ENCODE measurements at places on chromosomes 1 and 21.

DNA sequence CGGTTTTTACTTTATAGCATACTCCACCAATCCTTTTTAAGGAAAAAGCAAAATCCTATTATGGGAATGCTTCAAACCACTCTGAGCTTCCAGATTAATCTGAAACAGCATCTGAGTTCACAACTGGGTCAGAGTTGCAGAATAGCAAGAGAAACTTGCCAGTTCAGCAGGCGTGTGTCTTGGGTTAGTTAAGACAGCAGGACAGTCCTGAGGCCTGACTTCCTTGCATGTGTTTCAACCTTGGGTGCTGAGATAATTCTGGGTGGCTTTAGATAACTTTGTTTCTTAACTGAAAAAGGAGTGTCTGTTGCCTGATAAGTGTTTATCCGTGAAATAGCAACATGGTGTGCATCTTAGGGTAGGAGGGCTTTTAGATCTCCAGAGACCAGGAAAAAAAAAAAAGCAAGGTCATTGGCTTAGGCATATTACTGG is 169.2 kb downstream of the DHRS3 start:
- no peak overlapping the region for H3K4me3 ChIP-seq
- peaks cover 8% of the 10 kb centered on the region for H3K36me3 ChIP-seq
- DNase-seq: no peak
- no peak overlapping the region for H3K27ac ChIP-seq
- H3K4me1 ChIP-seq: peaks cover 2% of the 10 kb centered on the region

DNA sequence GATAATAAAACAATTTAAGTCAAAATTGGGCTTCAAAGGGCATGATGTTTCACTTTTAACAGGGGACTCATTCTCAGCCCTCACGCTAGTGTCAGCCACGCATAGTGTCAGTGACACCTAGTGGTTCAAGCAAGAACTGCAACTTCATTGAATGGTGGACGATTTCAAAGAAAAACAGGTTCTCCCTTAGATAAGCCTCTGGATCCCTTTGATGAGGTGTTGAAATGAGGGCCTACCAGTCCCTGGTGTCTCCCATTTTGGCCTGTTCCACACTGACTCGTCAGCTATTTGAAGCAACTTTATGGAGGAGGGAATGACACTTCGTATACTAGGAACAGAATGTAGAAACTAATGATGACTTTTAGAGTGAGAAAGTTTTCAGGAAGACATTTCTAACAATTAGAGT is 56.2 kb downstream of the FCRL5 start:
- no peak overlapping the region for H3K27ac ChIP-seq
- H3K4me3 ChIP-seq: no peak overlapping the region
- no peaks in the 10 kb centered on the region for H3K36me3 ChIP-seq
- H3K27me3 ChIP-seq: peaks cover 31% of the 10 kb centered on the region
- no peaks in the 10 kb centered on the region for H3K4me1 ChIP-seq
- DNase-seq: peak; percentile 84

DNA sequence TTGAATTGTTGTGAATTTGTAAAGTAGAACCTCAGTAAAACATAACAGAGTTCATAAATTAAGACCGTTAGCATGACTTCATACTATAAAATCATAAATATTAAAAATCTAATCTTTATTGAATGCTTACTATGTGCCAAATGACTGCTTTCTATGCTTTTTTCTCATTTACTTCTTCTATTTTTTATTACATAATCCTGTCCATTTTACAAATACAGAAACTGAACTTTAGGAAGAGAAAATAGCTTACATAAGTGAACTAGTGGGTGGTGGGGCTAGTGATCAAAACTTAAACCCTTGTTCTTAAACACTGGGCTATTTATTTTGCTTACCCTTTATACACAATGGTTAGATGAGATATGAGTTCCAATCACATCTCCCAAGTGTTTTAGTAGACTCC is 122.3 kb downstream of the ZC3H11B start:
- no peak for DNase-seq
- H3K4me1 ChIP-seq: no peaks in the 10 kb centered on the region
- H3K27ac ChIP-seq: no peak overlapping the region
- no peaks in the 10 kb centered on the region for H3K36me3 ChIP-seq
- H3K4me3 ChIP-seq: no peak overlapping the region

DNA sequence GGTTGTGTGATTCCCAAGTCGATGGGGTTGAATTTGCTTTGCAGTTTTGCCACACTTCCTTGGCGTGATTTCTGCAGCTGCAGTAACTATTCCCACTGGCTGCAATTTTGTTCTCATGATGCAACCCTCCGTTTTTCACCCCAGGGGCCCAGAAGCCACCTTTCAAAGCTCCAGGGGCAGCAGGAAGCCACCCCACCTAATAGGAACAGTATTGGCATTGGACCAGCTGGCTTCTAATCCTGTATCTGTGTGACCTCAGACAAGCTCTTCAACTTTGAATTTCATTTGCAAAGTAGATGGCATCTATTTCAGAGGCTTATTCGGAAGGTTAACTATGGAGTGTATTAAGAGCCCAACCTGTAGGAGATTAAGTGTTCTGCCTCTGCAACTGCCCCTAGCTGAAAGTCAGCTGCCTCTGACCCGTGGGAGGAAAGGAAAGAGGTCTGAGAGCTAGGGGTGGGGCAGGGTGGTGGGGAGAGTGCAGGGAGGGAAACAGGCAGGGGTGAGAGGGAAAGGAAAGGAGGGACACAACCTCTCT is 12.6 kb downstream of the C1orf115 start:
- H3K4me1 ChIP-seq: no peaks in the 10 kb centered on the region
- no peaks in the 10 kb centered on the region for H3K36me3 ChIP-seq
- H3K27ac ChIP-seq: no peak overlapping the region

GRCh38 chr1:167056529-167057231 is 33.5 kb downstream of the GPA33 start:
- no peak overlapping the region for H3K27ac ChIP-seq
- DNase-seq: no peak
- no peaks in the 10 kb centered on the region for H3K27me3 ChIP-seq
- no peak overlapping the region for H3K4me3 ChIP-seq

- no peak for DNase-seq
- no peak overlapping the region for H3K4me3 ChIP-seq
- H3K4me1 ChIP-seq: no peaks in the 10 kb centered on the region
- no peaks in the 10 kb centered on the region for H3K36me3 ChIP-seq
Measured at GRCh38 chr1:67110352-67110751, 24.4 kb downstream of the C1orf141 start.

All from PC-3 (cell line).